ENCODE measurements at places on chromosomes 5 and 9.

DNA sequence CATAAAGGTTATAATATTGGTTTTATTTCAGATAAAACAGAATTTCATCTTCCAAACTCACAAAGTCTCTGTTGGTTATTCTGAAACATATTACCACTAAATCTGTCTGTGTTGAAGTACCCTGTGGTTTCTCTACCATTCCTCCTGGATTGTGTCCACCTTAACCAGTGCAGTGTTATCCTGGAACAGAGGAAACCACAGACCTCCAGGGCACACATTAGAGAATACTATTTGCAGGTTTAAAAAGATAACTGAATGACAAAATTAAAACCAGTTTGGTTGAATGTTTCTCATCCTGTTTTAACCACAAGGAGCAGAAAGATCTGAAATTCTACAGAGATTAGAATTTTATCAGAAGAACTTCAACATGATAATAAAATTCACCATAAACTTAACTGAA lies 251.8 kb downstream of the CWC27 start:
- DNase-seq: no peak

- no peak for DNase-seq
Measured at GRCh38 chr5:80931411-80931810, 28.8 kb upstream of the RASGRF2 start.

- DNase-seq: no peak
Measured at GRCh38 chr5:171397190-171397589, 9.5 kb downstream of the NPM1 start.

GRCh38 chr5:118139361-118139760 lies 849.0 kb downstream of the DTWD2 start:
- no peak for DNase-seq

GRCh38 chr5:31726952-31727351 lies 88.0 kb downstream of the PDZD2 start:
- DNase-seq: no peak

DNA sequence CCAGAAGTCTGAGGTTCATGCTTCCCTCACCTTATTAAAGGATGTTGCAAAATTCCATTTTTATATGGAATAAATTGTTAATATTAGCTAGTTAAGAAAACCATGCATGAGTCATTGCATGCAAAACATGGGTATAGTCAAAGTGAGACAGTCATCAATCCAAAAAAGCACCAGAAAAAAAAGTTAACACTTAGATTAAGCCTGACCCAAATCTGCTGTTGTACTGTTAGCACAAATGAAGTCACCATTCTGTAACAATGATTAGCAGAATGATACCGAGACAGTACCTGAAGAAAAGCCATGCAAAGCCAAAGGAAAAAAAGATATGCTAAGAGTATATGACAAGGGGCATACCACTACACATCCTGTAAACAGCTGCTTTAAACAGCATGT lies 49.5 kb downstream of the PKD2L2 start:
- DNase-seq: no peak

- DNase-seq: no peak
Measured at GRCh38 chr9:131103024-131103423, 6.7 kb downstream of the AIF1L start.

DNA sequence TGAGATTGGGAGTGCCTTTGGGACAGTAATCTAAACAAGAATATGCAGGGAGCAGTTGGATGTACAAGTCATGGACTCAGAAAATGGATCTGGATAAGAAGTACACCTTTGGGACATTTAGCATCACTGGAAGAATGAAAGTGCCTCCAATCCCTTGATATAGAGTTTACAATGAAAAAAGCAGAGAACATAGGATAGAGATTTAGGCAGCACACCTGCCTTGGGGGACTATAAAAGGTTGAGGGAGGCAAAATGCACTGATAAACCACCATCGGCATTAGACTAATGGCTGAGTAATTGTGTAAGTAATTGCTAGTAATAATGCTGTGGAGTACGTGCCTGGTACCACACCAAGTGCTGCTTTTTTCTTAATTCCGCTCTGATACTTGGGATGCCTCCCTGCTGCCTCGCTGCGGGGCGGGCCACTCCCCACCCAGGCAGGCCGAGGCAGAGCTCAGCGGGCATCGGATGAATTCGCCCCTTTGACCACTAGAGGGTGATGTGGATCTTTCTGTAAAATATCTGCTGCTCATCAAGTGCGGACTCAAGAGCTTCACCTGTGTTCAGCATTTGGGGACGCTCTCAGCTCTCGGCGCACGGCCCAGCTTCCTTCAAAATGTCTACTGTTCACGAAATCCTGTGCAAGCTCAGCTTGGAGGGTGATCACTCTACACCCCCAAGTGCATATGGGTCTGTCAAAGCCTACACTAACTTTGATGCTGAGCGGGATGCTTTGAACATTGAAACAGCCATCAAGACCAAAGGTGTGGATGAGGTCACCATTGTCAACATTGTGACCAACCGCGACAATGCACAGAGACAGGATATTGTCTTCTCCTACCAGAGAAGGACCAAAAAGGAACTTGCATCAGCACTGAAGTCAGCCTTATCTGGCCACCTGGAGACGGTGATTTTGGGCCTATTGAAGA lies 99.9 kb downstream of the ANKRD18B start:
- DNase-seq: peak; percentile 32

GRCh38 chr5:128597156-128597555 lies 59.1 kb upstream of the FBN2 start:
- no peak for DNase-seq

GRCh38 chr5:40781843-40782409 lies 16.2 kb downstream of the PRKAA1 start:
- no peak for DNase-seq

DNA sequence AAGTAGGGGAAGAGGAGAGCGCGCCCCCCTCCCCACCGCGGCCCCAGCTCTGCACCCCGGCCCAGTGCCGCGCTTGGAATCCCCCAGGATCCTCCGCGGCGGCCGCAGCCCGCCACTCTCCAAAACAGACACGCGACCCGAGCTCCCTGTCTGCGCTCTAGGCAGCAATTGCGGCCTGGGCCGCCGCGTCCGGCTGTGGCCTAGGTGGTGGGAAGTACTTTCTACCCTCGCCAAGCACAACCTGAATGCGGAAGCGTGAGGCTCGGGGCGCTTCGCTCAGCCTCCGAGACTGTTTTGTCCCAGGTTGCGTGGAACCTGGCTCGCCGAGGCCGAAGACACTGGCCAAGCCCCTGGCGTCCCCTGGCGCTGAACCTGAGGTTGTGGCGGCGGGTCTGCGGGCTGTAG lies 3.3 kb upstream of the FOXB2 start:
- no peak for DNase-seq

DNA sequence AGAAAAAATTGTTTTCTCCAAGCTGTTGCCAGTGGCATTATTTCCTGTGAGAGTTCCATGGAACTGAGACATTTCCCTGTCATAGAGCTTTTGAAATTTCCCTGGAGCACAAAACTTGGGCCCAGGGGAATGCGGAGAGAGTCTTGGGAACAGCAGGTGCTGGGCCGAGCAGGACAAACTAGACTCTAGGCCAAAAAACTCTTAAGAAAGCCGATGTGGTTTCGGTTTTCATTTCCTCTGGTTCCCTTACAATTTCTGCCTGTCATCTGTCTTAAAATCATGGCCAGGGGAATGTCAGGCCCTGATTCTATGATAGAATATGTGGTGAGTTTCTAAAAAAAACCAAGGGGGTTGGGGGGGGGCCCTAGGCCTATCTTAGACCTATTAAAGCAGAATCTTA lies 4.6 kb downstream of the SLC35A4 start:
- DNase-seq: no peak

GRCh38 chr9:119126040-119126439 lies 243.2 kb downstream of the BRINP1 start:
- DNase-seq: no peak

GRCh38 chr9:131411719-131412681 lies 18.1 kb downstream of the PRRC2B start:
- no peak for DNase-seq

GRCh38 chr5:57683036-57683630 lies 200.5 kb upstream of the ACTBL2 start:
- DNase-seq: no peak

Measured in T-helper 17 cell (primary cell).